GM19239 (cell line): ENCODE measurements at places on chromosomes 1 and 21.

DNA sequence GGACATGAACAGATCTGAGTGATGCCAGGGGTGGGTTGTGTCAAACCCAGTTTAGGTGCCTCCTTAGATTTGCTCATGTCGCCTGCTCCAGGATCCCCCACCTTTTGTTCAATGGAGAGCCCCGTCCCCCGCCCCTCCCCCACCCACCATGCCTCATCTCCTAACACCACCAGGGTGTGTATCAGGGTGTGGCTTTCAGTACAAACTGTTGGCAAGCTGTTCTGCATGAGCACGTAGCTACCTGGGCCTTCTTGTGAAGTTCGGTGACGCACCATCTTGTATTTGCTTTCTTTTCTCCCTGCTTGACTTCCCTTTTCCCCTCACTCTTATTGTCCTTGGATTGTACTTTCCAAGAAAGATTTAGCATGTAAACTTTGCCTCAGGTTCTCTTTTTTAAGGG, 94.8 kb downstream of the EBNA1BP2 start:
- no peak for DNase-seq

GRCh38 chr1:174800216-174800851, 199.4 kb upstream of the CACYBP start:
- DNase-seq = no peak

DNA sequence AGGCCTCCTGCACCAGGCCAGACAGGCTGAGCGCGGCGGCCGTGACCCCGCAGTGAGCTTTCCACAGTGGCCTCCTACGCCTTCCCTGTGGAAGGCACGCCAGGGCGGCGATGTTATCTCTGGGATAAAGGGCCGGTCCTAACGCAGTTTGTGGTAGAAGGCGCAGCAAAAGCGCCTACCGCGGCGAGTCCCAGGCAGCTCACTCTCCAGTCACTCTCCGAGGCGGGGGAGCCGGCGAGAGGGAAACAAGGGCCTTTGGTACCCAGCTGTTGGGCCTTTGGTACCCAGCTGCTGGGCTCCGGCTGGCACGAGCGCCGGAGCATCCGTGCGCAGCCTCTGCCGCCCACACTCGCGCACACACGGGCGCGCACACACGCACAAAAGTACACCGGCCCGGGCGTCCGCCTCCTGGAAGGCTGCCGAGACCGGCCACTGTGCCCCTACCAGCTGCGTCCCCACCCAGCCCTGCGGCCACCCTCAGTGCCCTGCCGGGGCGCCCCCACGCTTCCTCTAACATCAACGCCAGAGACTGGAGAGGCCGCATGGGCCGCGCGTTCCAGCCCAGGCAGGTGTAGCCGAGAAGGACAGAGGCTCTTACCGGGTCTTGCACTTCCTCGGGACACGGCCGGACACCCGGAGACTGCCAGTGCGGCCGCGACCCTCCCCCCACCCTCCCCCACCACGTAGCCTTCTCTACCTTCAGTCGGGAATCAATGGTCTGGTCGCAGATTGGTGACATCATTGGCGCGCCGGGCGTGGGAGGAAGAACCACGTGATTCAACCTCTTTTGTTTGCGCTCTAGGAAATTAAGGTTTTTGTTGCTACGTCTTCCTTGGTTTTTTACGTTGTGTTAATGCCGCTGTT, 19.5 kb upstream of the ADAR start:
- DNase-seq = peak; percentile 69

DNA sequence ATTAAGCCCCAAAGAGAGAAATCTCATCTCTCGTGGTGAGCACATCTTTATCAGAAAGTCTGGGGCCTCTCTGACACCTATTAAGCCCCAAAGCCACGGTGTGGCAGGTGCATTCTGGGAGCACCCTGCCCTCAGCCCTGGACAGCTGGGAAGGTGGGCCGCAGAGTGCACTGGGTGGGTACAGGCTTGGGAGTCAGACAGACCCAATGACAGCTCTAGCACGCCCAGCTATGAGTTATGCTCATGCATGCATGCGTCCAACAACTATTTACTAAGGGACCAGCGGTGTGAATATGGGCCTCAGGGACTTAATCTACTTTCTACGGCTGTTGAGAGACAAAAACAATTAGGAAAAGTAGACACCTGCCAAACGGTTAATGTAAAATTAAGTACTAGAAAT, 46.6 kb downstream of the SLC66A1 start:
- DNase-seq = no peak

- DNase-seq = no peak
Measured at GRCh38 chr21:46151989-46152926, 3.1 kb downstream of the FTCD start.

- no peak for DNase-seq
Measured at GRCh38 chr21:22244516-22244915, 1246.3 kb downstream of the NCAM2 start.
